ENCODE measurements at places on chromosomes 13 and 19. TPM values are rescaled to one million over a fixed set of nuclear protein-coding genes. Genes with fewer than 3 reads are reported as not detected.
A peak's percentile ranks its signal among the peaks of the same experiment; 100 is the strongest.

ZNF285 gene
- 3.9 TPM for total RNA-seq

ERICH6B gene
- total RNA-seq, result not detected

PSG1 gene
- not detected for total RNA-seq

PABPC3 gene
- not detected for total RNA-seq

CGB3 gene
- total RNA-seq, result not detected

GRCh38 chr19:54465426-54466109, 2.0 kb upstream of the LENG9 start:
- DNase-seq, result no peak

GRCh38 chr19:17296273-17296672, 7.0 kb downstream of the ABHD8 start:
- no peak for DNase-seq

- DNase-seq, result no peak
Observed at GRCh38 chr13:82647540-82647939, 1234.7 kb downstream of the SLITRK1 start.

DNA sequence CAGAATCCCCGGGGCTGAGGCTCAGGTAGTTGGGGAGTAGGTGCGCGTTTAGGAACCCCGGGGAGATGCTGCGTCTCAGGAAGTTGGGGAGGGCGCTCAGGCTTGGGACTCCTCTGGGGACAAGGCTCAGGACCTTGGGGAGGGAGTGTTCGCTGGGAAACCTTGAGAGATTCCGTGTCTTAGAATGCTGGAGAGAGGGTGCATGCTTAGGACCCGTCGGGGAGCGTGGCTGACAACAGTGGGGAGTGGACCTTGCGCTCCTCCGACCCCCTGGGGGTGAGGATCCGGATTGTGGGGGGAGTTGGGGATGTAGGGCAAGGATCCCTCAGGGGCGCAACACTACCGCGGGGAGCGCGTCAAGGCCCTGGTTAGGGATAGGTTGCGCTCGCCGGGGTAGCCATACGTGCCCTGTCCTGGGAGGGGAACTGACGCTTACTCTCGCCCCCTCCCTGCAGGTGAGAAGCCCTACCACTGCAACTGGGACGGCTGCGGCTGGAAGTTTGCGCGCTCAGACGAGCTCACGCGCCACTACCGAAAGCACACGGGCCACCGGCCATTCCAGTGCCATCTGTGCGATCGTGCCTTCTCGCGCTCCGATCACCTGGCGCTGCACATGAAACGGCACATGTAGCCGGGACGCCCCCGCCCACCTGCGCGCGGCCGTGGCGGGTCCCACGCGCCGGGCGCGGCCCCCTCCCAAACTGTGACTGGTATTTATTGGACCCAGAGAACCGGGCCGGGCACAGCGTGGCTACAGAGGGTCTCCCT, 2.0 kb downstream of the KLF2 start:
- DNase-seq, result no peak

GRCh38 chr13:41765813-41766212, 195.1 kb downstream of the VWA8 start:
- DNase-seq, result no peak

DNA sequence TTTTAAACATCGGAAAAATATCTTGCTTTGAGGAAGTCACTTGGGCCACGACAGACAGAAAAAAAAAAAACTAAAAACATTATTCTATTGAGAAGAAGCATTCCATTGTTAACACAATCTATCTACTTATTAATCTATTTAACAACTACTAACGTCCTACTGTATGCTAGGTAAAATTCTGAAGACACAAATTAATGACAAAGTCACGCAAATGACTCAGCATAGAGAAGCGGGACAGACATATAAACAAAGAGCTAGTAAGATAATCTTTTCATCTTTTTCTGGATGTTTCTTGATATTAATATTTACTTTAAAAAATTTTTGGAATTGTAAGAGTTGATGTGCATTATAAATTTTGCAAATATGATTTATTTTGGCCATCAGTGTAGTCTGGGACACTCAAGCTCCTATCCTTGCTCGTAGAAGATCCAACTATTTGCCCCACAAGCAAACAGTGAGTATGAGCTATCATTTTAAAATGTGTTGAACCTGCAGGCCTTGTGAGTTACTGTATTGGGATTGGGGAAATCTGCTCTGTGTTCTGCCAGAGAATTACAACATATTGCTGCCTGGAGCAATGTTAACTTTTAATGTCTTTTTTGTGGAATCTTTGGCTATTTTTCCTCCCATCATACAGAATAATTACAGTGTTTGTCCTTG, 109.1 kb downstream of the PCDH9 start:
- no peak for DNase-seq

DNA sequence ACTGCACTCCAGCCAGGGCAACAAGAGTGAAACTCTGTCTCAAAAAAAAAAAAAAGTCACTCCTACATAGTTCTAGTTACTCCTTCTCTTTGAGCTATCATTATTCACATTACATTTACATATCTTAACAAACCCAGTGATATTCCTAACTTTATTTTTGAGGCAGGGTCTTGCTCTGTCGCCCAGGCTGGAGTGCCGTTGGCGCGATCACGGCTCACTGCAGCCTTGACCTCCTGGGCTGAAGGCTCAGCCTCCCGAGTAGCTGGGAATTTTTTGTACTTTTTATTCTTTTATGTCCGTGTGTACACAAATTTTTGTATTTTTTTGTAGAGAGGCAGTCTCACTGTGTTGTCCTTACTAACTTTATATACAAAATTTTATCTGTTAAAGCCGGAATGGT, 587 bp upstream of the RPS15 start:
- DNase-seq, result no peak

DNA sequence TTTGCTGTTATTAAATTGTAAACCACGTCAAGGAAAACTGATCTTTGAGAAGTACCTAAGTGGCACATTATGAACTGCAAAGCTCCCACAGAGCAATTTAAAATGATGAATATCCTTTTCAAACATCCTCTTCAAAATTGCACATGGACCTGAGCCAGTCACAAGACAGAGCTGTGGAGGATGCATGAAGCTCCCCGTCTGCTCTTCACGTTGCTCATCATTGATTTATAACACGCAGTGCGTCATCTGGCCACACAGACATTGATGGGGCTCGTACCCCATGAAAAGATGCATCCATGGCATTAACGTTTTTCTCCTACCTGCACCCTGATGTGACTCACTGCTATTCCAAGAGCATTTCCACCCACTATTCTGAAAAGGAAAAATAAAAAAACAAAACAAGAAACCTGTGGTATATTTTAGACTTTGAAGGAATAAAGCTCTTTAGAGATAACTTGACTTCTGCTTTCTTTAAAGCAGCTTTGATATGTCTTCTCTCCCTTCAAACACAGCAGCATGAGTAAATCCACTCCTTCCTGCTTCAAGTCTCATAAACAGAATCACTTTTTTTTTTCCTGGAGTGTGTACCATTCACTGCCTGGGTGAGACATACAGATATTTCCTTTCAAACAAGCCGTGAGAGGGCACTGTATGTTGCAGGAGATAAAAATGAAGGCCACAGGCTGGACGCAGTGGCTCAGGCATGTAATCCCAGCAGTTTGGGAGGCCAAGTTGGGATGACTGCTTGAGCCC, 7.2 kb upstream of the SERTM1 start:
- no peak for DNase-seq

- no peak for DNase-seq
Observed at GRCh38 chr13:91400063-91400399, 1.6 kb downstream of the GPC5 start.

DNA sequence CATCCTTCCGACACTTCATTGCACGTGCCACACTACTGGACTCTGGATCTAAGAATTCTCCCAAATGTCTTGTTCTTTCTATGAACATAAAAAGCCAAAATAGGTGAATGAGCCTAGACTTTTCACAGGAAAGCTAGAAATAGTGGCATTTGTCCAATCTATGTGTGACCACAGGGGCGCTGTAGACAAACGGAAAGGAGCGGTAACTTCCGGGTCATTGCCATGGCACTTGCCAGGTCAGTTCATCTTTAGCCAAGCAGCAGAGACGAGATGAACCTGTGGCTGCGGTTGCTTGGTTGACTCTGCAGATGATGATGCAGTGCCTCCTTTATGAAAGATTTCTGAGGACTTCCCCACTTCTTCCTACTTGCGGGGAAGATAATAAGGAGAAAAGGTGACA, 65.6 kb downstream of the ADGRE1 start:
- DNase-seq, result no peak

DNA sequence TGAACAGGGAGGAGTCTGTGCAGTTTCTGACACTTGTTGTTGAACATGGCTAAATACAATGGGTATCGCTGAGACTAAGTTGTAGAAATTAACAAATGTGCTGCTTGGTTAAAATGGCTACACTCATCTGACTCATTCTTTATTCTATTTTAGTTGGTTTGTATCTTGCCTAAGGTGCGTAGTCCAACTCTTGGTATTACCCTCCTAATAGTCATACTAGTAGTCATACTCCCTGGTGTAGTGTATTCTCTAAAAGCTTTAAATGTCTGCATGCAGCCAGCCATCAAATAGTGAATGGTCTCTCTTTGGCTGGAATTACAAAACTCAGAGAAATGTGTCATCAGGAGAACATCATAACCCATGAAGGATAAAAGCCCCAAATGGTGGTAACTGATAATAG, 16.1 kb downstream of the CEACAM6 start:
- no peak for DNase-seq

DNA sequence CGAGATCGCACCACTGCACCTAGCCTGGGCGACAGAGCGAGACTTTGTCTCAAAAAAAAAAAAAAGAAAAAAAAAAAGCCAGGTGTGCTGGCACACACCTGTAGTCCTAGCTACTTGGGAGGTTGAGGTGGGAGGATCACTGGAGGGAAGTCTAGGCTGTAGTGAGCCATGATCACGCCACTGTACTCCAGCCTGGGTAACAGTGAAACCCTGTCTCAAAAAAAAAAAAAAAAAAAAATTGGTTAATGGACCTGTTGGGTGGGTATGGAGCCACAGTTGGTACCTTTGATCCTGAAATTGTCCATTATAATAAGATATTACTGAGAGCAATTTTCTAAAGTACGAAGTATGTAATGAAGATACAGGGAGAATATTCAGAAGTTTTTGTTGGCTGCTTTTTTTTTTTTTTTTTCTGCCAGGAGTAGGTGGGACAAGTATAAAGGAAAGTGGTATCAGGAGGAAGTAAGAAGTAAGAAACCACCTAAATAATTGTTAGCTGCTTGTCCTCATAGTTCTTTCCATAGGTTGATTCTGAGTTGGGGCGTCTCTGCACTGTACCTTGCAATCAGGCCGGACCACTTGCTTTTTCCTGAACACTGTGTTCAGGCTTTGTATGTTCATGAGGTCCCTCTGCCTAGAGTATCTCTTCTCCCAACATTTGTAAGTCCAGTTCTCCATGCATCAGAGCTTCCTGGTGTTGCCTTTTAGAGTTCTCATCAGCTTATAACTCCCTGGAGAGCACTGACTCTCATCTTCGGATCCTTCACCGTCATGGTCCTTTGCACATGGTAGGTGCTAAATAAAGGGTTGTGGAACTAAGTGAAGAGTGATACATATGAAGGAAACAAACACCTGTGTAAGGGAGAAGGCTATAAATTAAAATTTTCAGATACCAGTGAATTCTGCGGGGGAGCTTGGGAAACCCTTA, 31.7 kb downstream of the ARHGAP35 start:
- no peak for DNase-seq

DNA sequence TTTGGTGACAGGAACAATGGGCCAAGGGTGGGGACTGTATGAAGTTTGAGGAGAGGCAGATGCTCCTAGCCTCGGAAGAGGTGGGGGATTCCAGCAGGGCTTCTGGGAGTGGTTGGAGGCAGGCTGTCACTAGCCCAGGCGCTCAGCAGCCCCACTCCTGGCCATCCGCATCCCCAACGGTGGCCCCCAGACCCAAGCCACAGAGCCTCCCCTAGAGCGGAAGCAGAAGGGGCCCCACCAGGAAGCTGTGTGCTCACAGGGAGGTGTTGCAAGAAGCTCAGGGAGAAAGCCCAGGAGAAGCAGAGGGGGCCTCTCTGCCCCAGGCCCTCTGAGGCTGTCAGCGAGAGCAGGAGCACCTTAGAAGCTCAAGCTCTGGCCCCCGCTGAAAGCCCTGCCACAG, 8.3 kb downstream of the PRAM1 start:
- no peak for DNase-seq

DNA sequence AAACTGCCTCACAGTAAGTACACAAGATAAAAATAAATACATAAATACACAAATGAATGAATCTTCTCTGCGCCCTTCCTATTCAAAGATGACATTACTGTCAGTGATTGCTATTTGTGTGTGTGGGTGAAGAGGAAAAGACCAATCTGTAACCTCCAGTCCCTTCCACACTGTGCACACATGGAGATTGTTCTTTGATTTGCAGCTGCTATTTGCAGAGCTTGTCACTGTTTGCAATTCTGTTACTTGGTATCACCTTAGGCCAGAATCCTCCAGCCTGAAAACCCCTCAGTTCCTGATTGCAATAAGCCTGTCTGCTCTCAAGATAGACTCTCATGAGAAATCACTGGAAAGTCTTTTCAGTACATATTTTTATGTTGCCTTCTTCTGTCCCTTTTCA, 1314.9 kb downstream of the PCDH9 start:
- no peak for DNase-seq

GRCh38 chr13:113963376-113963775, 10.5 kb downstream of the C13orf46 start:
- peak; percentile 4 for DNase-seq

GRCh38 chr13:95296326-95296925, 4.8 kb downstream of the ABCC4 start:
- peak; percentile 38 for DNase-seq
